ENCODE measurements at places on chromosomes 5 and 9.

GRCh38 chr5:158499892-158500418, 599.8 kb downstream of the EBF1 start:
- no peak for DNase-seq

DNA sequence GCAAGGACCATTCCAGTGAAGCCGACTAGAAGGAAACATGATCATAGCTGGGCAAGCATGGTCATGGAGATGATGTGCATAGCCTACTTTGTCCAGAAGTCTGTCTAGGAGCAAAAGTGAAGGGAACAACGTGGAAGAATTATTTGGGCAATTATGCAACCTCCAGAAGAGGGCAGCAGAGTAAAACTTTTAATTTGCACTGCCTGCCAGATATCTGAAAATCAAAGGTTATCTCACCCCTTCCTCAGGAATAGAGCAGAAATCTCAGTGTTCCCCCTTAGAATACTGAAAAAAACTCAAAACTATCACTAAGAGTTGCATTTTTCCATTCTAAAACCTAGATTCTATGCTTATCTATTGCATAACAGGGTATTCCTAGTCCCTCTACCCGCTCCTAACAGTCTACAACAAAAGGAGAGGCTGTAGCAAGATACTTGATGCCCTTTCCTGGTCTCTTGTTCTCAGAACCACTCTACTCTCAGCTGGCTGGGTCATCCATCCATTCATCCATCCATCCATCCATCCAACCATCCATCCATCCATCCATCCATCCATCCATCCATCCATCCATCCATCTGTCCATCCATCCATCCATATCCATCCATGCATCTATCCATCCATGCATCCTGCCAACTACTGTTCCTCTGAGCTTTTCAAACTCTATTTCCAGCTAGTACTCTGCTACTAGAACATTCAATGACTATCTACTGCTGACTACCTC, 8.4 kb upstream of the SETD9 start:
- DNase-seq = peak; percentile 36

DNA sequence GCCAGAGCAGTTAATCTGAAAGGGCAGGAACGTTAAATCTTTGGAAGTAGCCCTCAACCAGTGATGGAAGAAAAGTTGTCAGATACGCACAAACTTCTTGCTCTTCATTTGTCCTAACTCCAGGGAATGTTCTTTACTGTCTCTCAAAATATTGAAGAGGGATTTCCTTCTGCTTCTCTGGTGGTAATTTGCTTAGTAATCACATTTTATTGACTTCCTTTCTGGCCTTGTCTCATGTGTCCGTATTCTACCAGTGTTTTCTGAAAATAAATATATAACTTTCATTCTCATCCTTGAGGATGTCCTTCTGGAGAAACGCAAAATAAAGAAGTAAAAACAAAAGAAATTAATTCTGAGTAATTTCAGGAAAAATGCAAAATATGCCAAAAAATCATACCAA, 282.1 kb downstream of the CYLC2 start:
- no peak for DNase-seq

DNA sequence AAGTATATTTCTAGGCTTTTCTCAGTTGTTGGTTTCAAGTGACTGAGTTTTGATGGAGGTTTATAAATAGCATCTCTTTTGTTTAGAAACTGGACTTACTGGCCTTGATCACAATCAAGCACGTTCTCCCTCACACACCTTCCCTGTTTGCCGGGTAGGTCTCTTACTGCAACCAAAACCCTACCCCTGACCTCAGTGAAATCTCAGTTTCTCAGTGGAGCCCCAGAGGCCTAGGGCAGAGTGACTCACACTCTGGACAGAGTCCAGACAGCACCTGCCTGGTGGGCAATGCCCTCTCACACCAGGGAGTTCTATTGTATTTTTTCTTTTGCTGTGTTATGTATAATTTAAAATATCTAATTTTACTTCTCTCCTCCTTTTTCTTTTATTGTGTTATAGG, 48.4 kb upstream of the EPB41L4B start:
- DNase-seq = no peak

GRCh38 chr5:68245319-68245718, 29.8 kb downstream of the PIK3R1 start:
- no peak for DNase-seq

- no peak for DNase-seq
These were observed 4.3 kb upstream of the IRX4 start for GRCh38 chr5:1886846-1887587.

GRCh38 chr5:36108758-36109460, 42.2 kb upstream of the UGT3A2 start:
- no peak for DNase-seq

GRCh38 chr5:51746023-51746422, 362.8 kb downstream of the ISL1 start:
- DNase-seq = no peak
